ENCODE measurements at places on chromosomes 12 and 14.

DNA sequence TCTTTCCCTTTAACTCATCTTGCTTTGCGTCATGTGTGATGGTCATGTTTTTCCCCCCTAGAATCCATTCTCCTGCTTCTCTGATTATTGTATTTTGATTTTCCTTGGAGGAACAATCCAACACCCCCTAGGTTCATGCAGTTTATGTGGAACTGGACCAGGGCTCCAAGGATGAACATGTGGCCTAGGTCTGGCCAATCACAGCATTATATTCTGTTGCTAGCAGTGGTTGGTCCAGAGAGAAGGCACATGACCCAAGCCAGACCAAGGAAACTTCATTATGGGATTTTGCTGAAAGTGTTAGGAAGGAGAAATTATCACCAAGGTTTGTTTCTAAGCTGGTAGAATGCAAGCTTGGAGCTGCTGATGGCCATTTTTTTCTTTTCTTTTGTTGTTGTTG lies 6.9 kb upstream of the PPTC7 start:
- DNase-seq: no peak

DNA sequence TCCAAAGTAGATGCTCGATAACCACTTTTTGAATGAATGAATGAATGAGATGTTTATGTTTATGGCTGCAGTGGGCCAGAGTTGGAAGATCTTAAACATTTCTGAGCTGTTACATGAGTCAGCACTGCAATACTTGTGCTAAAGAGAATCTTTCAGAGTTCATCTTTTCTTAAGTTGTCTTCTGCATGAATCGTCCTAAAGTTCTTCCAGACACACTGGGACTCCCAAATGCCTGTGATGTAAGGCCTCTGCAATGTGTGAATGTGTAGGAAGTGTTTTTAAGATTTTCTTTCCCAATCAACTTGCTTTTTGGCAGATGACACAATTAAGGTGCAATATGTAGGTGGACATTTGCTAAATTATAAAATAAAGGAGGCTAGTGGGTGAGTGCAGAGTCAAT lies 50.3 kb upstream of the TRIM9 start:
- DNase-seq: no peak

DNA sequence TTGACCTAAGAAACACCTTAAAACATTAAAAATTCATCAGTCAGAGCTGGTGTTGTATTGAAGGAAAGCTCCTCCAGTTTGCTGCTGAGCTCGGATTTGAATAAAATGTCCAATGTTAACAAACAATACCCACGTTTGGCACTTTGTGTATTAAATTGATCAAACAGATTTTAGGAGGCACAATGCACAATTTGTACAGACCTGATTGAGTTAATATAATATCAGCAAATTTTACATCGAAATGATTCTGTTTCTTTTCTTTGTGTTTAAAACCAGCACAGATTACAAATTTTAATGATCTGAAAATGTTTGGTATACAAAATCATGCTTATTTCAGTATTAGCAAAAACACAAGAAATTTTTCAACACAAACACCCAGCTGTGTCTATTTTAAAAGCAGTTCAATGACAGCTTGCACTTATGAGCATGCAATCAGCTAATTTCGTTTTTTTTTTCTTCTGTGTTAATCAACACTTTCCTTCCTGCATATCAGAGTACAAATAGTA lies 2.8 kb upstream of the FOXG1 start:
- DNase-seq: no peak

DNA sequence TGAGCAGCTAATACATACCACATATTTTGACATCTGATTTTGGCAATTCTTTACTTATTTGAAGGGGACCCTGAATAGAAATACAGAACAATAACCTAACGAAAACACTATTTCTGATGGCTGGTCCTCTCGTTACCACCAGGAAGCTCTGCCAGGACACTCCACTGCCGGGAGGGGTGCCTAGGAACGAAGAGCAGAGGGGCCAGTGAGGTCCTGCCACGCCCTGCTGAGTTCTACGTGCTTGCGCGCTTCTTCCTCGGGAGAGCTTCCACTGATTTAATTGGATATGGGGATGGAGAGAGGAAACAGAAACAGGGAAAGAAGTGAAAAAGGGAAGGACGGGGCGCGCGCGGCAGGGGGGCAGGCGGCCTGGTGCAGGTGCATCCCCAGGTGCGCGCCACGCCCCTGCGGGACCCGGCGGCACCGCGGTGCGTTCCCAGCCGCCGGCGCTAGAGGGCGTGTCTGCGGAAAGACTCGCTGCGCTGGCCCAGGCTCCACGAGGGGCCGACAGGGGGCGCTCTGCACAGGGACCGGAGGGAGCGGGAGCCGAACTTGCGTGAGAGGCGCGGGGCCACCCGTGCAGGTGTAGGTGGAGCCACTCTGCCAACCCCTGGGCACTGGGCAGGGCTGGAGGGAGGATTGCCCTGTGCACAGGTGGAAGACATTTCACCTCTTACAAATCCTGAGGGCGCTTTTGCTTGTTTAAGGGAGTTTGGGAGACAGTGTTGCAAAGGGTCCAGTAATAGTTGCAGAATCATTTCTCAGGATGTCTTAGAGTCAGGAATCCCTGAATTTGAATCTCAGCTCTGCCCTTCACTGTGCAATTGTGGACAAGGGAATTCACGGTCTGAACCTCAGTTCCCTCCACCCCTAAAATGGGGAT lies 986.3 kb upstream of the TMEM132C start:
- DNase-seq: peak; percentile 7

DNA sequence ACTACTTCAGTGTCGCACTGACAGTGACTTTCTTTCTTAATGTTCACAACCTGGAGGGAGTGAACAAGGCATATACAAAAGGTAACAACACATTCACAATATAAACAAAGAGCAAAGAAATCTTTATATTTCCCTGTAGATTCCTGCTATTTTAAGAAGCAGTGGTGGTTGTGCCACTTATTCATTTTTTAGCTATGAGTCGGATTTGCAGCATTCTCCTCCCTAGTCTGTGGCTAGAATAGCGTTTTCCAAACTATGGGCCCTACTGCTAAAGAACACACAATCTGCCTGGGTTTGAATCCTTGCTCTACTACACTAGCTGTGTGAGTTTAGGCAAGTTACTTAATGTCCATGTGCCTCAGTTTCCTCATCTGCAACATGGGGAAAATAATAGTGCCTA lies 18.6 kb upstream of the MDM1 start:
- DNase-seq: no peak

- DNase-seq: no peak
These were observed 222.6 kb downstream of the ACSS3 start for GRCh38 chr12:81300454-81300853.

DNA sequence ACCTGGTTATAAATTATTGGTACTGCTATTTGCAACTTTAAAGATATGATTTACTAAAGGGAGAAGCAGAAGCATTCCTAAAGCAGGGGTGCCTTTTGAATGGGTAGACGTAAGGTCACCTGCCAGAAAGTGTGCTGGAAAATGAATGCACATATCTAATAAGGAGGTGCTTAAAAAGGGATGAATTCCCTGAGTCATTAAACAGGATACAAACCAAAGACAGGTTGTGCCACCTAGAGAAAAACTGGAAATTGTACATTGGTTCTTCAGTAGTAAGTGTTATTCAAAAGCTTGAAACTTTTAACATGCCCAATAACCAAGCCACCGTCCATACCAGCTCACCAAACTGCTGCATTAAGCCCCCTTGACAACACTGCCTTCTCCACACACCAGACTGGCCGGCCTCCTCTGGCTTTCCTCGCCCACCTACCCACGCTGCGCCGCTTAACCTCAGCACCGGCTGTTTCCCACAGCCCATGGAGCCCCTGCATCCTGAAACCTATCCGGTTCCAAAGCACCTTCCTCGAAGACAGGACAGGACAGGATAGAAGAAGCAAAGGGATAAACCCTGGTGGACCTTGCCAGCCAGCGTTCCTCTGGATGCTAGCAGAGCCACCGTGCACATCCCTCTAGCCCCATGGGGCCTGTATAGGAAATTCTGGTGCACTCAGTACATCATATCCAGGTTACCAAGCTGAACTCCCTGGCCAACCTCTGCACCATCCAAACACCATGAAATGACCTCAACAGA lies 201.5 kb upstream of the CAND1 start:
- DNase-seq: no peak

GRCh38 chr14:35503646-35504045 lies 30.3 kb upstream of the INSM2 start:
- no peak for DNase-seq

DNA sequence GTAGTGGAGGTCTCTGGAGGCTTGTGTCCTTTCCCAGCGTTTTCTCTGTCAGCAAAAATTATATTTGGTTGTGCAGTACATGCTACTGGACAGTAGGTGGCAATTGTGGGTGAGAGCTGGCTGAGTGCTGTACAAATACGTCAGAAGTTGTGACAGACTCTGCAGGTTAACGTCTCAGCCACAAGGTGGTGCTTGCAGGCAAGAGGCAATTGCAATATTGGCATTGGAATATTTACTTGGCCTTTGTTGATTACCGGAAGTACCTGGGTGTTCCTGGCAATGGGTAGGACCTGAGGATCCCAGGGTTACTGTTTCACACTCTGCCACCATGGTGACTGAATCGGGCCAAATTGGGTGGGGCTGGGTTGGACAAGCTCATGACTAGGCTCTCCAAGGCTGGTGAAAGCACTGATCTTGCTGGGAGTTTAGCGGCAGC lies 333.9 kb upstream of the LMO3 start:
- DNase-seq: peak; percentile 92

DNA sequence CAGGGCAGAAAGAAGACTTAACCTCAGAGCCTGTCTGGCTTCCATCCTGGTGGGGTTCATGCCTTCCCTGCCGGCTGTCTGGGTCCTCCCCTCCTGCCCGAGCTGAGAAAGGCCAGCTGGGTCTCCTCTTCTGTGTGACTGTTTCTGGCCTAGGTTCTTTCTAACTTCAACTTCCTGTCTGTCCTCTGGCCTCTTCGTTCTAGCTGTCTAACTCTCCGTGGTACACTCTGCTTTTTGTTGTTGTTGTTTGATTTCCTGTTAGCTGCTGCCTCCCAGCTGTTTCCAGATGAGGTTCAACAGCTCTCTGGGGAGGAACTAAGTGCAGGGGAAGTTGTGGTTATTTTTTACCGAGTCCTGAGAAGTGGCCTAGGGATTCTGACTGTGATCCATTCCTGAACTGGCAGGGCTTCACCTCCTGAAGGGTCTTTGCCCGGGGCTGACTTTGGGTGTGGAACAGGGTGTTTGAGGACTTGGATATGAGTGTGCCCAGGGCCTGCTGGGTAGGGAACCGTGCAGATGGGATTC lies 3.2 kb downstream of the MLXIP start:
- DNase-seq: no peak

- no peak for DNase-seq
These were observed 40.7 kb downstream of the ELK3 start for GRCh38 chr12:96234591-96235483.

- DNase-seq: no peak
These were observed 50.9 kb upstream of the CPNE8 start for GRCh38 chr12:38956337-38956736.

GRCh38 chr12:120381752-120382419 lies 12.9 kb upstream of the MSI1 start:
- DNase-seq: no peak

- DNase-seq: no peak
These were observed 258.4 kb upstream of the SFSWAP start for GRCh38 chr12:131452444-131452860.

GRCh38 chr14:20493634-20494033 lies 11.7 kb upstream of the RNASE10 start:
- DNase-seq: no peak

- DNase-seq: no peak
These were observed 446.7 kb upstream of the TMEM132C start for GRCh38 chr12:127820271-127820670.

GRCh38 chr12:47901718-47902093 lies 3.1 kb downstream of the VDR start:
- DNase-seq: no peak

DNA sequence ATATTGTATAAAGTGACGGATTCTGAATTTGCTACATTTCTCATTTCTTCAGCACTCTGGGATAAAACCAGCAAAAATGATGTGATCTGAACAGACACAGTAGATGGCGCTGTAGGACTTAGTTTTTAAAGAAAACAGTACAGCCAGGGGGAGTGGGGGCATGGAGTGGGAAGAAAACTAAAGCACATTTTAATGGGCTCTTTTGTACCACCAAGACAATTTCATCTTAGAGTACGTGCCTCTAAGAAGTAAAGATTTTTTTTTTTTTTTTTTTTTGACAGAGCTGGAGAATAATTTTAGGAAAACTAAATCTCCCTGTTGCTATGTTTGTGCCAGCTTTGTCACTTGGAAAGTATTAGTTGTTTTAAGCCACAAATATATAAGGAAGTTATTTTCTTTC lies 124.4 kb downstream of the RAD51B start:
- DNase-seq: no peak

GRCh38 chr14:44812672-44813071 lies 149.1 kb downstream of the KLHL28 start:
- DNase-seq: no peak

GRCh38 chr12:49388682-49389386 lies 21.6 kb downstream of the SPATS2 start:
- DNase-seq: no peak

DNA sequence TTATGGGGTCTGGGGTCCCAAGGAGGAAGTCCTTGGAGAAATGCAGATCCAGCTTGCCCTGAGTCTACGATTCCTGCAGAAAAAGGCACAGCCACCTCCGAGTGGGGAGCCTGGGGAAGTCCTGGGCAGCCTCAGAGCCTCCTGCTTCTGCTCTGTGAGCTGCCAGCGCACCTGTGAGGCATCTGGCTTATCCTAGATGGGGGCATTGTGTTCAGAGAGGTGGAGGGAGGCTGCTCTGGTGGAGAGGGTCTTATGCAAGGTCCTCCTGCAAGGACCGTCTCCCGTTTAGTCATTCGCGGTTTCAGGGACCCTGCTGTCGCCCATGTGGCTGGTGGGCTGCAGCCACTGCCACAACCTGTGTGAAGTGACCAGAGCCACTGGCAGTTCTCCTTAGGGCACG lies 53.0 kb upstream of the PRMT8 start:
- DNase-seq: no peak

DNA sequence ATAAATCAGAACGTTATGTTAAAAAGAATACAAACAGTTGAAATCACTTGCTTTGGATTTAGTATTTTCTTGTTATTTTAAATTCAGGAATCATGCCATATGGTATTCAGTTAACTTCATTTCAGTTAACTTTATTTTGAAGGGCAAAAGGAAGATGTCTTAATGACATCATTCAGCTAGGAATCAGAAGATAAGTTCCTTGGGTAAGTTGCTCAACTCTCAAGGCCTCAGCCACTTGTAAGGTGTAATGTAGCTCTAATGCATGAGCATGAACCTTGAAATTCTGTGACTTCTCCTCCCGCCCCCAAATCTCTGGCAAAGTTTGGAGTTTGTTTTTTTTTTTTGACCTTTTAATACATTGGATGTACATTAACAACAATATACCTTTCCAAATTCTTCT lies 42.6 kb downstream of the FRS2 start:
- no peak for DNase-seq

DNA sequence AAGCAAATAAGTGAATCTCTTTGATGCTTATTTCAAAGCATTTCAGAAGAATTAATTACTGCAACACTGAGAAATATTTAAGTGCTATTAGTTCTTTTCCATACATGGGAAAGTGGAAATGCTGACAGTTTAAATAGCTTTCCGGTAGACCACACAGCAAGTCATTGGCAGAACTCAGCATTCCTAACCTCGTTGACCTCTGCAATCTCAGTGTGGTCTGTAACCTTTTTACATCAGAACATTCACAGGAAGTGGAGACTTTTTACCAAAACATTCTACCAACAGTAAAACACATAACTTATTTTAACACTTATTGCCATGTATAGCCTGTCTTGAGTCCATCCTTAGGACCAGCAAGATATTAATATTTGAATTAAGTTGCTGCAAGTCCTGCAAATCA lies 249.5 kb upstream of the DCN start:
- DNase-seq: no peak

Data from LNCaP clone FGC (cell line).